ENCODE measurements at places on chromosomes 2 and 18.

GRCh38 chr2:108257757-108258331, 18.1 kb downstream of the SULT1C3 start:
- no peak for DNase-seq

DNA sequence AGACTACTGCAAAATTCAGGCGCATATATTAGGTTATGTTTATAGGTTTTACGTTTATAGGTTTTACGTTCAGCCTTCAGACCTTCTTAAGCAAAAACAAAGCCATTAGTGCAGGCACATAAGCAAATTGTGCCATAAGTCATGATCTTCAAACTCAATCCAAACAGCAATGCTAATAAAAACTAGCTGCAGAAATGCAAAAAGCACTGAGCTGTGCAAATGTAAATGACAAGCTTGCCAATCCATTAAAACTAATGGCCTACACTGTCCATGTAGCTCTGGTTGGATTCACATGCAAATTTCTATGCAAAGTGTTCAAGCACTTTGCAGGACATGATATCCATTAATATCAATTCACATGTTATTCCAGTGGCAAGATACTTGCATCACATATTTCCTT, 50.9 kb downstream of the LRPPRC start:
- no peak for DNase-seq

DNA sequence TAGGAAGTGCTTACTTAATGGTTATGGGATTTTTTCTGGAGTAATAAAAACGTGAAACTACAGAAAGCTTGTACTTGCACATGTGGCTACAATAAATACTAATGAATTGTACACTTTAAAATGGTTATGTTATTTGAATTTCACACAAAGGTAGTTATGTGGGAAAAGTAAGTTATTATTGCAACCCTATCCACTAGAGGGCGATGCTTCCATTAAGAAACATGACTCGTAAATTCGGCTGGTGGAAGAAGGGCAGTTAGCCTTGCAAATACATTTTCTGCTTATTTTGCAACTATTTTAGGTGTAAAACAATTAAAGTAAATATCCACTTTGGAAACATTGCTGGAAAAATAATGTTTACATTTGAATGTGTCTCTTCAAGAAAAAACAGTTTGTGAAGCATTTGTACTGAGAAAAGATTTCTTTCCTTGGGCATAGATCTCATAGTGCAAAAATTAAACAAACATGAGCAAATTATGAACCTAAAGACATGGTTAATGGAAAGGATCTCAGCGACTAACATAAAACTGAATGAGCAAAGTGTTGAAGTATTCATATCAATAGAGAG, 68.1 kb upstream of the CSRNP3 start:
- peak; percentile 75 for DNase-seq

DNA sequence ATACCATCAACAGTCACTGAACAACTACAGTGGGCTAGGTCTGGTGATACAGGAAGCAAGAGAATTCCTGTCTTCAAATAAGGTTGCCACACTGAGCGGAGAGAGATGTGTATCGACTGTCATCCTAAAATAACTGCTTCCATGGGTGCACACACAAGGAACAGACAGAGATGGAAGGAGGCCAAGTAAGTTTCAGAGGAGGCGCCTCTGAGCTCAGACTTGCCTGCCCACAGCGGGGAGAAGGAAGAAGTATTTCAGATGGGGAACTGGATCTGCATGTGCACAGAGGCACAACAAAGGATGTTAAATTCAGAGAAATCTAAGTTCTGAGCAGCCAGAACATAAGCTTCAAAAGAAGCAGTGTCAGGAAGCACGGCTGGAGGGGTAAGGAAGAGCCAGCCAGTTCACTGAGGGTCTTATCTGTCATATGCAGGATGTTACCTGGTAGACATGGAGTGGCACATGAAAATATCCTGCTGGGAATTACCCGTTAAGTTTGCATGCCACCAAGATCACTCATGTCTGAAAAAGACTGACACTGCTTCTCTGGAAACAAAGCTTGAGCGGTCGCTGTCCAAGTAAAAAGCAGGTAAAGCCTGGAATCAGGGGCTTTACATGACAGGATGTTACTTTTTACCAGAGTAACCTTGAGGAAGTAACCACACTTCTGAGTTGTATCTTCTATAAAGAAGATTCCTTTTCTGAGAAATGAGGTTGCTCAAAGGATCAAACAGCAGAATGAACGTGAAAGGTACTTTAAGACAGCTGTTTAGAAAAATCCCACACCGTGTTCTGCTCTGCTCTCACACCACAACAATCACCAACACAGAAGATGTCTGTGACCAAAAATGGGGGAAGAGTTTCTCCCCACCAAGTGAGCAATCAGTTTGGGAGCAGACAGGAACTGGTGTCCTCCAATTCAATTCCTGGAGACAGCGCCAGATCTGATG, 260.2 kb downstream of the NBAS start:
- DNase-seq = no peak

GRCh38 chr2:33168425-33168824, 221.7 kb downstream of the LTBP1 start:
- no peak for DNase-seq
